Colonic mucosa (tissue), 4 donors: ENCODE measurements at places on chromosomes 11 and 22. TPM values are rescaled to one million over a fixed set of nuclear protein-coding genes. Genes with fewer than 3 reads are reported as not detected.

The OR52B2 gene
- total RNA-seq, result not detected

The KCNJ5 gene
- total RNA-seq, result 0.66 TPM

The BAD gene
- total RNA-seq, result 89.6 TPM

The EMID1 gene
- total RNA-seq, result 4.4 TPM

The APOA1 gene
- total RNA-seq, result 6.6 TPM

The HBE1 gene
- total RNA-seq, result not detected

The CRYBA4 gene
- total RNA-seq, result 0.47 TPM

The SLC6A5 gene
- total RNA-seq, result not detected

DNA sequence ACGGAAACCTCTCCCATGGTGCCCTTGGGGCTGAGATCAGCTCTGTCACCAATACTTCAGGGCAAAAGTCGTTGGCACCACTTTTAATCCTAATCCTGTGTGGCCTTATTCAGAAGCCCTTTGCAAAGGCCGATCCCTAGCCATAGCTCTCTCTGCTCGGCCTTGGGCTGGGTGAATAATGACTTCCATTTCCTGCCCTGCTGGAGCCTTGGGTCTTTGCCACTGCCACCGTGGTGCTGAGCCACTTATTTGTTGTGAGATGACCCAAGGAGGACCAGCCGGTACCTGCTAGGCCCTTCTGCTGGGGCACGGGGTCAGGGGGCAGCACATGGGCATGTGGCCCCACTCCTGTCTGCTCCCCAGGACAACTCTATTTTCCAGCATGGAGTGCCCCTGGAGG lies 188.2 kb downstream of the ST3GAL4 start:
- DNase-seq, result no peak
- no peaks in the 10 kb centered on the region for H3K4me1 ChIP-seq
- H3K4me3 ChIP-seq, result no peak overlapping the region

DNA sequence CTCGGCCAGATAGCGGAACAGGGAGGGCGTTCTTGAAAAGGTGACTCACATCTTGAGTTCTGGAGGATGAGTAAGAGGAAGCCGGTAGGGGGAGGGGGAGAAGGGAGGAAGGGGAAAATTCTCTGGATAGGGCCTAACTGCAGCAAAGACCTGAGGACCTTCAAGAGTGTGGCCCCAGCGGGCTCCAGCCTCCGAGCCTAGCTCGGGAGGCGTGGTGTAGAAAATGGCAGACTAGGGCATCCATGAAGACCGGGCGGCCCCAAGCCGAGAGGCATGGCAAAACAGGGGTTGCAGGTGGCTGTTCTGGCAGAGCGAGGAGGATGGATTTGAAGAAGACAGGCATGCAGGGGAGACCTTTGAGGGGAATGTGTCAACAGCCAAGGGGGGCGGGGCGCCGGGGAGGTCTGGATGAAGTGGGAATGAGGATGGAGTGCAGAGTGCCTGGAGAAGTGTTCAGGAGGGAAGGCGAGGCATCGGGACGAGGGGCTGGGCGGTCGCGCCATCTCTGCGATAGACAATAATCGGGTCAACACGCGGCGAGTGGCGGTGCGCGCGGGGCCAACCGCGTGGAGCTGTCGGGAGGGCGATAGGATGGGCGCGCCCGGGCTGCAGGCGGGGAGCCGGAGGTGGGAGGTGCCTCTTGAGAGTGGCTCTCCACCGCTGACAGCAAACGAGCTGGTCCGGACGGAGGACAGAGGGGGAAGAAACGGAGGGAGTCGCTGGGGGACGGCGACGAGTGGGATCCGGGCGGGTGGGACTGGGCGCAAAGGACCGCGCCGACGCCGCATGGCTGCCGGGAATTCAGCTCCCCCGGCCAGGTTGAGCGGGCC lies 40.0 kb upstream of the CREB3L1 start:
- peaks cover 11% of the 10 kb centered on the region for H3K27me3 ChIP-seq

DNA sequence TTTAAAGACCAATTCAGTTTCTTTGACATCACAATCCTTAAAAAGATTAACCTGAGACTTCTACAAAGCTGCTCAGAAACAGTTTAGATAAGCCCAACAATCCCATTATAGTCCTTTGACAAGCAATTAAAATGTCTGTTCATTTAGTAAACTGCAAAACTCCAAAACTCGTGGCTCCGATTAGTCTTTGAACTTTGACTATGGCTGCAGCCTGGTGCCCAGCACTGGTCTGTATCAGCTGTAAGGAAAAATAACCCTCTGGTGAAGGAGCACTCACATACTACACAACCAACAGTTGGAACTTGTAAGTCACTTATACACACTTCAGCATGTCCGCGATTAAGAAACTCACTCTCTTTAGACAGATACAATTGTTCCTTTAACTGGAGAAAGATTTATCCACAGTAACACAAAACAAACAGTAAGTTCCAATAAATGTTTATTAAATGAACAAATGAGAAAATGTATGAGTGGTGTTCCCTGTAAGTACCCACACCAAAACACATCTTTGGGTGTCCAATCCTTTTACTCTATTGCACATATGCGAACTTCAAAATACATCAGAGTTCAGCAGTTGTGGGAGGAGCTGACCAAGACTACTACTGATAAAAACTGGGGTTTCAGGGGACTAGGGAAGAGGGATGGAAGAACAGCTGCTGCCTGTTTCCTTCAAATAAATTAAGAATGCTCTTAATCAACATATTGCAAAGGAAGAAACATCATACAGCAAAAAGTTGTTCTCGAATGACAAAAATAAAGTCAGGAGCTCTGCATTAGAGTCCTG lies 36.4 kb downstream of the PITPNB start:
- no peaks in the 10 kb centered on the region for H3K27me3 ChIP-seq
- no peaks in the 10 kb centered on the region for H3K36me3 ChIP-seq
- no peak overlapping the region for H3K4me3 ChIP-seq
- H3K4me1 ChIP-seq, result peaks cover 4% of the 10 kb centered on the region

DNA sequence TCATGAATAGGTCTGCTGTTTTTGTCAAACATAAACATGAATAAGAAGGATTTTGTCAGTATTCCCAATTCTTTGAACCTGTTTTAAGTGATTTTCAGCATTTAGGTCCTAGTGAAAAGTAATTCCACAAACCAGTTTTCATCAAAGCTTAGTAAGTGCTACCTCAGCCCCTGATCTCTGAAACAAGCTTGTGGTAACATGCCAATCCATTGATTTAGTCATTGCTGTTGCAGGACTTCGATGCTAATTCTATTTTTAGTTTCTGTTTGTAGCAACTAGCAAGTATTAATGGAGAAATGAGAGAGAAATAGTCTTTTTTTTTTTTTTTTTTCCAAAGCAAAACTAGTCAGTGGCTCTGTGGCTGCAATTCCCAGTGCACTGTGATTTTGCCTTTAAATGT lies 91.4 kb downstream of the JRKL start:
- H3K4me3 ChIP-seq, result no peak overlapping the region
- H3K27ac ChIP-seq, result no peak overlapping the region
- H3K27me3 ChIP-seq, result no peaks in the 10 kb centered on the region
- no peaks in the 10 kb centered on the region for H3K4me1 ChIP-seq
- no peaks in the 10 kb centered on the region for H3K36me3 ChIP-seq
- DNase-seq, result no peak

- H3K27me3 ChIP-seq, result no peaks in the 10 kb centered on the region
- H3K4me1 ChIP-seq, result peaks cover 9% of the 10 kb centered on the region
- H3K27ac ChIP-seq, result peak overlapping the region; percentile 55
- DNase-seq, result peak; percentile 96
- H3K4me3 ChIP-seq, result peak overlapping the region; percentile 4
These were observed 12.1 kb upstream of the NFAM1 start for GRCh38 chr22:42444077-42444904.

DNA sequence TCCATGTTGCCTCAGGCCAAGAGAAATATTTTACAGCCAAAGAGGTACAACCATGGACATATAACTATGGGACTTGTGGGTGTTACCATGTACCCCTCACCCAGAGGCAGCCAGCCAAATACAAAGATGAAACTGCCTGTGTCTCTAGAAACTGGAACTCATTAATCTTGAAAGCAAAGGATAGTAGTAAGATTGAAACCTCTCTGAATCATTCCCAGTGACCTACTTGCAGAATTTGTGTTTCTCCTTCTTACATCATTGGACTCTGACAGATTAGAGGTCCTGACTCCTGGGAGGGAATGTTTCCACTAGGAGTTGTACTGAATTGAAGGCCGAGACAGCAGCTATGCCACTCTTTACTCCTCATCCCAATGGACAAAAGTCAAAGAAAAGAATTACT lies 257.4 kb upstream of the UBASH3B start:
- no peaks in the 10 kb centered on the region for H3K4me1 ChIP-seq
- H3K27me3 ChIP-seq, result no peaks in the 10 kb centered on the region
- DNase-seq, result no peak
- no peaks in the 10 kb centered on the region for H3K36me3 ChIP-seq
- no peak overlapping the region for H3K27ac ChIP-seq
- no peak overlapping the region for H3K4me3 ChIP-seq

GRCh38 chr11:44470854-44471253 lies 94.6 kb upstream of the CD82 start:
- no peak for DNase-seq
- no peak overlapping the region for H3K27ac ChIP-seq
- H3K4me1 ChIP-seq, result no peaks in the 10 kb centered on the region
- H3K27me3 ChIP-seq, result no peaks in the 10 kb centered on the region
- H3K4me3 ChIP-seq, result no peak overlapping the region

DNA sequence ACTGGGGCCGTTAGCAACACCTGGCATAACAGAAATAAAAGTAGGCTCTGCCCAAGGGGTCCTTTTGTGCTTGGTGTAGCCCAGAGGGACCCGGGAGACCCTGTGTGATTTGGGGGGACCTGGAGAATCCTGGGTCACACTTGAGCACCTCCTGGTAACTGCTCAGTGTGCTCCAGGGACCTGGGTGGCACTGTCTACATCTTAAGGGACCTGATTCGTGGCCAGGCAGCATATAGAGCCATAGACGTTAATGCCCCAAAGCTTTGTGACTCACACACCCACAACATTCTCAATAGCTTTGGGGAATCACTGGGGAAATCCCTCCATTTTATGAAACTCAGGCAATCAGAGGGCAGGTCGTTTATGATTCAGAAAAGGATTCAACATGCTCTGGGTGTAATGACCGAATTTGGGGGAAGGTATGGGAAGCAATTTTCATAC lies 3.6 kb upstream of the IGF2 start:
- H3K27me3 ChIP-seq, result peaks cover 74% of the 10 kb centered on the region
- no peak overlapping the region for H3K27ac ChIP-seq
- H3K4me3 ChIP-seq, result no peak overlapping the region
- DNase-seq, result no peak

GRCh38 chr22:38286915-38287669 lies 14.3 kb upstream of the TMEM184B start:
- no peaks in the 10 kb centered on the region for H3K36me3 ChIP-seq
- H3K27me3 ChIP-seq, result no peaks in the 10 kb centered on the region
- H3K27ac ChIP-seq, result no peak overlapping the region
- DNase-seq, result no peak
- H3K4me1 ChIP-seq, result peaks cover 8% of the 10 kb centered on the region

GRCh38 chr11:110907629-110908028 lies 195.4 kb upstream of the ARHGAP20 start:
- peak; percentile 65 for DNase-seq
- no peak overlapping the region for H3K27ac ChIP-seq
- H3K36me3 ChIP-seq, result no peaks in the 10 kb centered on the region
- no peaks in the 10 kb centered on the region for H3K27me3 ChIP-seq
- peaks cover 6% of the 10 kb centered on the region for H3K4me1 ChIP-seq

- no peaks in the 10 kb centered on the region for H3K4me1 ChIP-seq
- no peak overlapping the region for H3K27ac ChIP-seq
- no peak overlapping the region for H3K4me3 ChIP-seq
- DNase-seq, result no peak
These were observed 6.0 kb downstream of the ADAMTS8 start for GRCh38 chr11:130422251-130422995.

DNA sequence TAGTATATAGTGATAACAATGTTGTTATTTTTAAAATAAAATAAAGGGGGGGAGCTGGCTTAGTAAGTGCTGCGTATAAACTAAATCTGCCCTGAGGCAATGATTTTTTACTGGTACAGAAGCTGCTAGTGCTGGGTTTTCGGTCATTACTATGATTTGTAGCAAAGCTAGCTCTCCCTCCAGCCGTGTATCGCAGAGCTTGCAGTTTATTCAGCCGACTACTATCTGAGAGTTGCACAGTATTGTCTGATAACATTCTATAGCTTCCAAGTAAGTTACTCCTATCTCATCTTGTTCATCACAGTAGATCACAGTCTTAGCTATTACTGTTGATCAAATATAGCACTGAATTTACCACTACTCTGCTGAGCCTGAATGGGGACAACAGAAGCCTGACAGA lies 805.5 kb upstream of the ARHGAP42 start:
- no peaks in the 10 kb centered on the region for H3K36me3 ChIP-seq
- DNase-seq, result no peak
- no peaks in the 10 kb centered on the region for H3K27me3 ChIP-seq
- H3K4me1 ChIP-seq, result no peaks in the 10 kb centered on the region
- H3K27ac ChIP-seq, result no peak overlapping the region

DNA sequence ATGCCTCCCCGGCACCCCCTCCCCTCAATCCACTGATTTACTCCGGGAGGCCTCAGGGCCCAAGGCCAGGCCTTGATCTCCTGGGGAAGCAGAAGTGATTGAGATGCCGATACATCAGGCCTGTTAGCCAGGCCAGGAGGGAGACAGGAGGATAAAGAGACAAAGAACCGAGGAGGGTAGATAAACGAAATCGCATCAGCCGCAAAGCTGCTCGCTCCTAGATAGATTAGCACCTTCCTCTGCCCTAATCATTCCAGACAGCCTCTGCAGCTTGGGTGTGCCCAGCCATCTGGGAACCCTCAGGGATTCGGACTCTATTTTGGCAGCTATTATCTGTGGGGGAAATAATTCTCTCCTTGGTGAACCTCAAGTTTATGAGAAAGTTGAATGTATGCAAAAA lies 121.2 kb downstream of the ABTB2 start:
- H3K27ac ChIP-seq, result no peak overlapping the region
- no peaks in the 10 kb centered on the region for H3K36me3 ChIP-seq
- H3K4me3 ChIP-seq, result no peak overlapping the region
- H3K27me3 ChIP-seq, result no peaks in the 10 kb centered on the region
- no peaks in the 10 kb centered on the region for H3K4me1 ChIP-seq

- H3K27ac ChIP-seq, result no peak overlapping the region
- H3K4me1 ChIP-seq, result no peaks in the 10 kb centered on the region
- H3K27me3 ChIP-seq, result no peaks in the 10 kb centered on the region
These were observed 8.9 kb downstream of the KCNK7 start for GRCh38 chr11:65586676-65587075.

- no peak overlapping the region for H3K27ac ChIP-seq
- no peak for DNase-seq
- no peaks in the 10 kb centered on the region for H3K36me3 ChIP-seq
- no peaks in the 10 kb centered on the region for H3K27me3 ChIP-seq
- no peaks in the 10 kb centered on the region for H3K4me1 ChIP-seq
These were observed 503.2 kb upstream of the B3GAT1 start for GRCh38 chr11:134915212-134915611.

DNA sequence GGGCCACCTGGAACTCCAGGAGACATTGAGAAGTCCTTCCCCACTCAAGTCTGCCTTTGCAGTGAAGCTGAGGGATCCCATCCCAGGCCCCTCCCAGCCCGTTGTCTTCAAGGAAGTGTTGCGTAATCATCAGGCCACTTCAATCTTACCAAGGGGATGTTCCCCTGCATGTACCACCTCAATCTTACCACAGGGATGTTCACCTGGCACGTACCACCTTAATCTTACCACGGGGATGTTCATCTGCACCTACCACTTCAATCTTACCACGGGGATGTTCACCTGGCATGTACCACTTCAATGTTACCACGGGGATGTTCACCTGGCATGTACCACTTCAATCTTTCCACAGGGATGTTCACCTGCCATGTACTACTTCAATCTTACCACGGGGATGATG lies 108.0 kb upstream of the SYN3 start:
- H3K4me1 ChIP-seq, result no peaks in the 10 kb centered on the region
- no peaks in the 10 kb centered on the region for H3K36me3 ChIP-seq
- no peak for DNase-seq
- no peaks in the 10 kb centered on the region for H3K27me3 ChIP-seq
